ENCODE measurements at places on chromosomes 12 and 14. TPM values are rescaled to one million over a fixed set of nuclear protein-coding genes. Genes with fewer than 3 reads are reported as not detected.

The NAA30 gene
- 12.5 TPM for total RNA-seq

DNA sequence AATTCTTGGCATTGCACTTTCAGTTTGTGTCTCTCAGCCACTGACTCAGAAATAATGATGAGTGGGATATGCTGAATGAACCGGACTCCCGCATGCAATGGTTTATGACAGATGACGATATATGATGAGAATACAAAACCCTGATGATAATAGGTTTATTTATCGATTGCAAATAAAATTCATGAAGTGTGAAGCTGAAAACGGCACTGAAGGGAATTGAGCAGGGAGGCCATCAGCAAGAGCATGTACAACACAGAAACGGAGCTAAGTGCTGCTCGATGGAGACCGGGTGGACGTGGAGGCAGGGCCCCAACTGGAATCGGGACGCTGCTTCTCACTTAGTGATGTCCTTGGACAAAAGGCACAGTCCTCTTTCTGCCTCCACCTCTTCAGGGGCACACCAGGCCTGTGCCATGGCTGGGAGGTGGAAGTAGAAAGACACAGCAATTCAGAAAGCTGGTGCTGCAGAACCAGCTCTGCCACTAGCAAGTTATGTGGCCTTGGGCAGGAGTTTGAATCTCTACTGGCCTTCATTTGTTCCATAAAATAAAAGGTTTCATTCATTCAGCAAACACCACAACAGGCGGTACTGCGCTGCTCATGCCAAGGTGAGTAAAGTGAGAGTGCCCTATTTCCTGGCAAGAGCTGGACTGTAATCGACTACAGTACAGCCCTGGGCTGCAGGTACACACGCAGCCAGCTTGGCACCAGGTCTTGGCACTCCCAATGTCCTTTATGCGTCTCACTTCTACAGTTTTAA, 117.0 kb downstream of the EGLN3 start:
- DNase-seq: no peak

DNA sequence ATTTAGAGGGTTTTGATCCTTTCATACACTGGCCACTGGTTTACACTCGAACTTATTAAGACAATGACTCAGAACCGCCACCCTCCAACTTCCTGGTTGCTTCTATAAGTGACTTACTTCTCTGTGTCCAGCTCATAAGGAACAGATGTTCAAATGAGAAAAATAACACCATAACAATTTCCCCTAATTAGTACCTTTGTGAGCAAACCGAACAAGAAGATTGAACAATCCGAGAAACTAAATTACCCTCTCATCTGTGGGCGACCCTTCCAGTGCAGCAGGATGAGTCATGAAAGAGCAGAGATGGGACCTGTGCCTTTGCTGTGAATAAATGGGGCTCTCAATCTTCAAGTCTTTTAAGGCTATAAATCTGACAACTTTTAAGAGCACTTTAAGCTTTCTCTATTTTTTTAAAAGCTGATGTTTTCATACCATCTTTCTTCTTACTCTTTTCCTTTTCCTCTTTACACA, 146.8 kb upstream of the RASSF8 start:
- DNase-seq: no peak

DNA sequence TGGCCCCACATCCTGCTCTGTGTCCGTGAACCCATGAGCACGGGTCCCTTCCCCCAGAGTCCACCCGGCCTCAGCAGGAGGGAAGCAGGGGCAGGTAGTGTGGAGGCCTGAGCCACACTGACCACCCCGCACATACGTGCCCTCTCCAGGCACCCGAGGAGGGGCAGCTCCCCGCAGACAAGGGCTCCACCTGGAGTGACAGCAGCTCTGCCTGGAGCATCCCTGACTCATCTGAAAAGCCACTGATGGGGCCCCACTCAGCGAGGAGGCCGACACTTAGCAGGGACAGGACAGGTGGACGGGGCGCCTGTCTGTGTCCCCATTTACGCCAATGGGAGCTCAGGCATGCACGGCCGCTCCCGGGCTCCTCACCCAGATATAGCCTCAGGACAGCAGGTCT, 237.6 kb upstream of the SFSWAP start:
- DNase-seq: no peak

The GPRC5A gene
- total RNA-seq: 0.24 TPM

DNA sequence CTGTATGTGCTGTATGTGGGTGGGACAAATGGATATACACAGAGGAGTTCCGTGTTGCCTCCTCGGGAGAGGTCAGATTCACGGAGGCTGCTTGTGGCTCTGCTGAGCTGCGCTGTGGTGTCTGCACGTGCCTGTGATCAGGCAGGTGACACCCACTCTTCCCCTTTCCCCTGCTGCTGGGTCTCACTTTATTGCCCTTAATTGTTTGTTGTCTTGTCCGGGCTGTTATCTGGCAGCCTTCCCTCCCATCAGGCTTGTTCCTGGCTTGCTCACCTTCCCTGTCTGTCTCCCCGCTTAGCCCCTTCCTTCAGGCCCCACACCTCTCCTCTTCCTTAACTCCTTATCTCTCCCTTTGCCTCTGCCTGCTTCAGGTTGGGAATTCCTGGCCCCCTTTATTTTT, 13.5 kb downstream of the WNT5B start:
- DNase-seq: no peak

DNA sequence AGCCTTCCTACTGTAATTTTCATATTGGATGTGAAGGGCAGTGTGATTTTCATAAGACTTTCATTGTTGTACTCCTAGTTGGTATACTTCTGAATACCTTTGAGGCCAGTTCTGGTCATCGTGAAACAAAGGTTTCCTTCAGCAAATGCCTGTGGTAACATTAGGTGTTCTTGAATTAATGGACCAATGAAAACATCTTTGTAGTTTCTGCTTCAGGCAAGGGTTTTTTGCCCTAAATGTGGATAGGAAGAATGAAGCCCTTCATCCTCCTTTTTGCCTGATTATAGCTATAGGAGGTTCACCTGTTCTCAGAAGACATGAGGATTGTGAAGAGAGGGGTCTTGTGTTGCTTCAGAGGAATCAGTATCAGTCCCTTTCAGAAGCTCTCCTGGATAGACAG, 60.7 kb downstream of the PTPN11 start:
- no peak for DNase-seq

- DNase-seq: no peak
These were observed 163.7 kb downstream of the CALM1 start for GRCh38 chr14:90560558-90560957.

GRCh38 chr12:12759234-12759915, 26.1 kb upstream of the APOLD1 start:
- DNase-seq: no peak

The AHNAK2 gene
- 0.10 TPM for total RNA-seq

The KLHL33 gene
- total RNA-seq: 0.10 TPM

GRCh38 chr12:55024575-55024974, 4.8 kb downstream of the NEUROD4 start:
- DNase-seq: no peak

- DNase-seq: no peak
These were observed 34.6 kb downstream of the CEP128 start for GRCh38 chr14:80906946-80907345.

GRCh38 chr14:59969319-59969718, 49.4 kb downstream of the LRRC9 start:
- no peak for DNase-seq

DNA sequence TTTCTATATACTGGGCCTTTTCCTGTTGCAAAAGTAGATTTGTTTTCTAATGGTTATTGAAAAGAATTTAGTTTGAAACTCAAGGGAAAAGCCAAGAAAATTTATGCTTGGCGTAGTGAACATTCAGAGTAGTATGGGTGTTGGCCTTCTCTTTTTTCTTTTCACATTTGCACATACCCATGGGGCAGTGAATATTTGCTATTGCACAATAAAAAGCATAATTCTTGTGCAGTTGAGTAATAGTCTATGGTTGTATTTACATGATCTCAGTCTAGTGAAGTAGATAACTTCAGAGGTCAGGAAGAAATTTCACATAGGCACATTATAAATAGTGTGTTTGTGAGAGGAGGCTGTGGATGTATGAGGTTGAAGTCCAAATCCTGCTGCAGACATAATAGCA, 158.1 kb downstream of the FLRT2 start:
- DNase-seq: no peak

The CCDC177 gene
- total RNA-seq: not detected

- no peak for DNase-seq
These were observed 347.4 kb downstream of the NPAS3 start for GRCh38 chr14:33285902-33286700.

DNA sequence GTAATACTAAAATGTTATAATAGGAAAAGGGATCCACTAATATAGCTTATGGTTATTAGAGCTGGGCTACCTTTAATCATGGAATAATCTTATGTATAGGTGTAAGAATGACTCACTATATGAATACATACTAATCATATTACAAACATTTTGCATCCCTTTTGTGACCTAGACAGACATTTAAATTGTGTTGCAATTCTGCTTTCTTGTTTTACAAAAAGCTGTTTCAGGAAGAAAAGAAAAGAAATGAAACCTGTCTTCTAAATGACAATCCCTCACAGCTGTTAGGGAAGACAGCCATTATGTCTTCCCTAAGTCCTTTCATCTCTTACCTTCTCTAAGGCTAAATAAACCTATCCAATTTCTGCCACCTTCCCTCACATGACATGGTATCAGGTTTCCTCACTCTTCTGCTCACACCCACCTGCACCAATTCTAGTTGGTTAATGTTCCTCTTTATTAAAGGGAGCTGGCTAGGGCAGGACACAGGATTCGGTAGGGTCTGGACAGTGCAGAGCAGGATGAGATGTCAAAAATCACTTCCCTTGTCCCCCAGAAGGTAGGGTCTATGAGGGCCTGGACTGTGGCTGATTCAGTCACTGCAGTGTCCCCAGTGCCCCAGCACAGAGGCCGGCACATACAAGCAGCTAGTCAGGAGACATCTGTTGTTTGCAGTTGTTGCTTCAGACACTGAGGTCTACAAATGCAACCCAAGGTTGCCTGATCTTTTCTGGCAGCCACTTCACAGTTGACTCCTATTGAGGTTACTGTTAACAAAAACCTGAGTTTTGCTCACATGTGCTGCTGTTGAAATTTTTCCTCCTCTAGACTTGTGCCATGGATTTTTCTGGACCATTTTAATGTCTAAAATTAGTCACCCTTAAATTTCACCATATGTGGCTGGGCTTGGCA, 3.7 kb downstream of the DHRS7 start:
- no peak for DNase-seq

DNA sequence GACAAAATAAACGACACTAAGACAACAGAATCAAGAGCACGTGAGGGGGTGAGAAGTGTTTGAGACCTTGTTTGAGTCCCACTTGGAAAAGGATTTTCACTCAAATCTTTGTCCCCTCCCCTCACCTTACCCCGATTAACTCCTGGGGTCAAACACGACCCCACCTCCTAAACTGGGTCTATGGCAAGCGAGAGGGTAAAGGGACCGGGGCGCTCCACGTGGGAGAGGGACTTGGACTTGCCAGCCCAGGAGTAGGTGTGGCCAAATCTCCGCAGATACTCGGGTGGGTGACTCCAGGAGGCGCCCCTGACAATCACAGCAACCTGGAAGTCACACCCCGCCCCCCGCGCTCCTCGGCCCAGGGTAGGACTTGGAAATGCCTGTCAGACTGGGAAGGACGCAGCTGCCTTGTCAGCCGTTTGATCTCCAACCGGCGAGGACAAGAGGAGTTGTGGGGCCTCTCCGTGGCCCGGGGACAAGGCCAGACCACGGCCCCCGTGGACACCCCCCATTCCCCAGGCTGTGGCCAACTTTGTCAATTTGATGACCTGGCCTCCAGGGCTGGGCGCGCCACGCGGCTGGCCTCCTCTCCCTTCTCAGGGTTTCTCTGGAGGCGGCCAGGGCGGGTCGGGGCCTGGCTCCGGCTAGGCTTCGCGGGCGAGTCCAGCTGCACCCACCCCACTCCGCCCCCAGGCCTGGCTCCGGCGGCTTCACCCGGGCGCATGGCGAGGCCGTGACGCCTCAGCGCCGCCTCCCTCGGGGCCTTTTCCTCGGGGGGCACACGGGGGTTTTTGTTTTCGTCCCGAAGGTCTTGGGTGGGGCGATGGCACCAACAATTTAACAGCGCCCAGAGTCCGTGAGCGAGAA, 1.1 kb upstream of the BCL11B start:
- peak; percentile 73 for DNase-seq

The RNASE1 gene
- not detected for total RNA-seq

The SMOC1 gene
- not detected for total RNA-seq

DNA sequence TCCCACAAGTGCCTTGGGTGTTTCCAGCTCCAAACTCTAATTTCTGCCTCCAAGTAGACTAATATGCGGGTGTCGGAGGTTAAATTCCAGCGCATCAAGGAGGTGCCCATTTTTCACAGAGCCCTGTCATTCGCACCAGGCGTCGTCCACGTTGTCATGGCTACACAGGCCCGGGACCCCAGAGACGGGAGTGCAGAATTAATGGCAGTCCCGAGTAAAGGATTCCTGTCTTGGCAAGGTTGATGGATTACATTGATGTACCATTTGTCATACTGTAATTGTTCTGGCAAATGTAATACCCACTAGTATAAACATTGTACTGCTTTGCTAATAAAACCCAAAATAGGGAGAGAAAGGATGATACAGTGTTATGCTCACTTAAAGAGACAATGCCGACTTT, 222.9 kb upstream of the MYL2 start:
- no peak for DNase-seq

The TEX22 gene
- total RNA-seq: 2.0 TPM

GRCh38 chr12:30153981-30154380, 370.2 kb upstream of the TMTC1 start:
- no peak for DNase-seq

DNA sequence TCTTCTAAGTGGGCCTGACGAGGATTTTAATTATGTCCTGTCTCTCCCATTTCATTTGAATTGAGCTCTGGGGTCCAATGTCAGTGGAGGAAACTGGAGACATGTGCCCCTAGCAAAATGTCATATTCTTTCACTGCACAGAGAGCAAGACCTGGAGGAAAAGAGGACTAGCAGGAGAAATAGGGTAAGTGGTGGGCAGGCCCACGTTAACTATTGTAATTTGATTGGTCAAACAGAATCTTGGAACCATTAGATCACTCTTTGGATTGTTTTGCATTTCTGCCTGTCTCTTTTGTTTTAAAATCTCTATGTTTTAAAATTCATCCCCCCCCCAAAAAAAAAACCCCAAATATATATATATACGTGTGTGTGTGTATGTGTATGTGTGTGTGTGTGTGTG, 113.9 kb upstream of the PELI2 start:
- no peak for DNase-seq

DNA sequence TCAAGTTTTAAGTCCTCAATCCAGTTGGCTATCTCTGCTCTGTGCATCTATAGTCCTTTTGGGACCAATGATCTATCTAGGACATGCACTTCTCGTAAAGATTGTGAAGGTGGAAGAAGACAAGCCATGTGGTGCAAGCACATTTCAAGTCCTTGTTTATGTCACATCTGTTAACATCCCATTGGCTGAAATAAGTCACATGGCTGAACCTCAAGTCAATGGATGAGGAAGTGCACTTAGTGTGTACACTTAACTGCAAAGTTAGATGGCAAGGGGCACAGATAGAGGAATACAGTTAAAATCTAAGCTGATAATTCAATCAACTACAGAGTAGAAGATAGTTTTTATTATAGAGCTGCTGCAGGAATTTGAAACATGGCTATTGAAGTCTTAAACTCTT, 362.8 kb upstream of the TBX3 start:
- no peak for DNase-seq

GRCh38 chr12:90959538-90960139, 4.7 kb upstream of the CCER1 start:
- peak; percentile 29 for DNase-seq

GRCh38 chr12:102740141-102740955, 176.7 kb downstream of the PAH start:
- DNase-seq: no peak

The GARIN6 gene
- not detected for total RNA-seq

Data from activated naive CD4-positive, alpha-beta T cell treated with anti-CD3 and anti-CD28 coated beads for 36 hours (primary cell).